ENCODE measurements at places on chromosomes 12 and 14. TPM values are rescaled to one million over a fixed set of nuclear protein-coding genes. Genes with fewer than 3 reads are reported as not detected.

DNA sequence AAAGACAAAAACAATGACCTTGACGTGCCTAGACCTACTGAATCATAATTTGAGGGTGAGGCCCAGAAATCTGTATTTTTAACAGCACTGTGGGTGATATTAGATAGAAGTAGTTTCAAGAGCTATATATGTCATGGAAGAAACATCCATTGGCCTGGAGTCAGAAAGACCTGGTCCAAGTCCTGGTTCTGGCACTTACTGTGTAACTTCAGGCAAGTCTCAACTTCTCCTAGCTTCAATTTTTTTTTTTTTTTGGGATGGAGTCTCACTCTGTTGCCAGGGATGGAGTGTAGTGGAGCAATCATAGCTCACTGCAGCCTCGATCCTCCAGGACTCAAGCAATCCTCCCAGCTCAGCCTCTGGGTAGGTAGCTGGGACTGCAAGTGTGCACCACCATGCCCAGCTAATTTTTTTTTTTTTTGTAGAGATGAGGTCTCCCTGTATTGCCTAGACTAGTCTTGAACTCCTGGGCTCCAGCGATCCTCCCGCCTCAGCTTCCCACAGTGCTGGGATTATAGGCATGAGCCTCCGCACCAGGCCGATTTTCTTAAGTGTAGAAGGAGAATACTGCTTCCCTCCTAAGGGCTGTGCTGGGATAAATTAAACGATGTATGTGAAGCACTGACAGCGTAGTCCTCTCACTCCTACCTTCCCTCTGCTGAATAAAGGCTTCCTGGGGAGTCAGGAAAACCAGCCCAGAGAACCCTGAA lies 14.3 kb upstream of the GPX2 start:
- no peaks in the 10 kb centered on the region for H3K4me1 ChIP-seq
- no peak overlapping the region for H3K27ac ChIP-seq
- H3K4me3 ChIP-seq, result no peak overlapping the region
- DNase-seq, result no peak
- no peaks in the 10 kb centered on the region for H3K27me3 ChIP-seq

GRCh38 chr14:68282479-68283377 lies 463.1 kb downstream of the RAD51B start:
- H3K27me3 ChIP-seq, result no peaks in the 10 kb centered on the region
- H3K4me1 ChIP-seq, result peaks cover 14% of the 10 kb centered on the region
- peak overlapping the region; percentile 69 for H3K27ac ChIP-seq
- no peaks in the 10 kb centered on the region for H3K36me3 ChIP-seq
- no peak overlapping the region for H3K4me3 ChIP-seq

The TMEM229B gene
- 8.3 TPM for total RNA-seq

The PTCSC3 gene
- not detected for total RNA-seq

DNA sequence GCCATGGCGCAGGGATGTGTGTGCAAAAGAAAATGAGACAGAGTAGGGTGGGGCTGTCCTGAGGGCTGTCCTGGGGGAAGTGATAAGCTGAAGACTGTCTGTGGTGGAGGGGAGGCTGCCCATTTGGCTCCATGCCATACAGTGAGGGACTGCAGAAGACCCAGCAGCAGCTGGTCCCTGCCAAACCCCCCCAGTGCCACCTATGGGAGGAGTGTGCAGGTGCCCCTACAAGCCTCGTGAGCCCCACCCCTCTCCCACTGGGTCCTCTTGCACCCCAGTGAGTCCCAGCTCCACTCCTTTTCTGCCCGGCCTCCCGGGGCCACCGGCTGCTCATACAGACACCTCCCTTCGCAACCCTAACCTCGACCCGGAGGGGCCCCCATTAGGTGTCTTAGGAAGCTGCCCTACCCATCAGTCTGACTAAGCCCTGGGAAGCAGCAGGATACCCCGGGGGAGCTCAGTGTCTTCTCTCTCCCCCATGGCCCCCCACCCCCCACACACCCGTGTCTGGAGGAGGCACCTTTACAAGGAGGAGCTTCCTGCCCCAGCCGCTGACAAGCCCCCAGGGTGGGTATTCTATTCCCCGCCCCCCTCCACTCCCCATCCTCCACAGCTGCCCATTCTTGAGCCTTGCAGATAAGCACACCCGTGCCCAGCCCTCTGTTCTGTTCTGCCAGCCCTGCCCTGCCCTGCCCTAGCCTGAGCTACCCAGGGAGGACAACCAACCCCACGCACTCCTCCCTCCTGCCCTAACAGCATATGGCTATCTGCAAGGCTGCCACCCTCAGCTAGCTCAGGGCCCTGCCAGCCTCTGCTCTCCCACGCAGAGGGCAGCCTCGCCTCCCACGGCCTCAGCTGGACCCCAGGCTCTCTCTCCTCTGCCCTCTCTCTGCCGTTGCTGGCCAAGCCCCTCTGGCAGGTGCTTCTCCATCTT lies 41.9 kb downstream of the SLC6A12 start:
- H3K36me3 ChIP-seq, result no peaks in the 10 kb centered on the region
- H3K27me3 ChIP-seq, result no peaks in the 10 kb centered on the region
- H3K4me3 ChIP-seq, result no peak overlapping the region
- peaks cover 8% of the 10 kb centered on the region for H3K4me1 ChIP-seq
- H3K27ac ChIP-seq, result no peak overlapping the region

The ACTR6 gene
- 21.5 TPM for total RNA-seq

GRCh38 chr12:998020-998874 lies 7.2 kb downstream of the ERC1 start:
- H3K4me1 ChIP-seq, result no peaks in the 10 kb centered on the region
- no peaks in the 10 kb centered on the region for H3K27me3 ChIP-seq
- H3K4me3 ChIP-seq, result no peak overlapping the region
- no peak for DNase-seq

DNA sequence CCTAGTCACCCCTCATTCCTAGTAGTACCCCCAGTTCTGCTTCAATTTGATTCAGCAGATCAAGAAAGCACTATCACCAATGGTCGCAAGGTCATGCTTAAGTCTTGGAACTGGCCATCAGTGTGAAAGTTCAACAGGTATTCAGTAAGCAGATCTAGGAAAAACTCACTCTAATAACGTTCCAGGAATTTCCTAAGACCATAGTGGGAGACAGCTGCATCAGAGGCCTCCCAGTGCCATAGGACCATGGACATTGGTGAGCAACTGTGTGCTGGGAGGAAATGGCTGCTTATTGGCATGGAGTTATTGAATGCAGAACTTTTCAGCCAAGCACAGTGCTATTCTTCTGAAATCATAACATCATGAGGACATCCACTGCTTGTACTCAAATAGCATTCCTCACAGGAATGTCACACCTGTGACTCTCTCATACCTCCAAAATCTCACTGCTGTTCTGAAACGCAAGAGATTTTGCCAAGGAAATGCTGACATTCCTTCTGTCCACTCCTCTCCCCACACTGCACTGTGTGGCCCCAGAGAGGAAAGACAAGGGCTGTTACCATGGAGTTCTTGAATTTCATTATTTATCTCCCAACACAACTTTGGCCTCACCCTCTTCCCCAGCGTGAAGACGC lies 30.9 kb upstream of the MDM2 start:
- DNase-seq, result no peak
- H3K27ac ChIP-seq, result no peak overlapping the region
- no peaks in the 10 kb centered on the region for H3K36me3 ChIP-seq
- no peak overlapping the region for H3K4me3 ChIP-seq
- H3K27me3 ChIP-seq, result no peaks in the 10 kb centered on the region

The TC2N gene
- 35.2 TPM for total RNA-seq

DNA sequence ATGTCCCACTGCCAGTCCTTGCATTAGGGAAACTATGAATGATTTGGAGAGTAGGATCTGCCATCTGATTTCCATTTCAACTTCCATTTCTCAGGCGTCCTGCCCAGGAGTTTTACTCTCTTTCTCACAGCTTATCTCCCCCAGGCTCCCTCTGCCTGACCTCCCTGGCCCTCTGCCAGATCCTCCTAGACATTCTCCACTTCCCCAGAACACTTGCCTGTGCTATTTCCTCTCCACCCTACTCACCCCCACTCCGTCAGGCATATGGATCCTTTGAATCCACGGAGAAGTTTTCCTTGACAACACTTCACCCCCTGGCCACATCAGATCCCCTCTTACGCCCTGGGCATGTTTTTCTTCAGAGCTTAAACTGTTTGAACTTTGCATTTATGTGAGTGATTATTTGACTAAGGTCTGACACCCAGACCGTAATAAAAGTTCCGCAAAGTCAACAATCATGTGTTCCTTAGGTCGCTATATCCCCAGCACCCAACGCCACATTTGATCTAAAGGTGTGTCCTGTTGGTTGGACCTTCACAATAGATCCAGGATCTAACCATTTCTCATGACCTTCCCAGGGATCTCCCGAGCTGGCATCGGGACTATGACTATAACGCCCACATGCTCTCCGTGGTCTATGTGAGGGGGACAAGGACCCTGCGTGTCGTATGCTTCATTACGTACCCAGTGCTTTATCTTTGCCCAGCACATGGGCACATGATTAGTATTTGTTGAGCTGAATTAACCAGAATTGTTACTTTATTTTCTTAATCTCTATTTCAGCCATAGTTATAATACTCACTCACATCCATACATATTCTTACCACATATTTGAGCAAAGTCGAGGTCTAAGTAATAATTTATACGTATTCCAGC lies 255.8 kb upstream of the FOXN3 start:
- H3K27me3 ChIP-seq, result no peaks in the 10 kb centered on the region
- DNase-seq, result peak; percentile 71
- H3K27ac ChIP-seq, result peak overlapping the region; percentile 82
- no peak overlapping the region for H3K4me3 ChIP-seq
- no peaks in the 10 kb centered on the region for H3K36me3 ChIP-seq

The LUM gene
- total RNA-seq, result 65.2 TPM

DNA sequence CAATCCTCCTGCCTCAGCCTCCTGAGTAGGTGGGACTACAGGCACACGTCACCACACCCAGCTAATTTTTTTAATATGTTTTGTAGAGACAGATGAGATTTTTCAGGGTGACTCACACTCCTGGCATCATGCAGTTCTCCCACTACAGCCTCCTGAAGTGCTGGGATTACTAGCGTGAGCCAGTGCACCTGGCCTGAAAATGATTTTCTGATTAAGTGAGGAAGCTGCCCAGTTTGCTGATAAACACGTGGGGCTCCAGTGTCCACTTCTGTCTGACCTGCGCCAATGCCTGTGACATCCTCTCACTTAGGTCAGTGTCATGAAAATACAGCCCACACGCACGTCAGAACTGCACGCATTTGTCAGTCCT lies 37.0 kb upstream of the SFSWAP start:
- H3K27me3 ChIP-seq, result no peaks in the 10 kb centered on the region
- peak; percentile 27 for DNase-seq
- H3K4me3 ChIP-seq, result no peak overlapping the region
- H3K27ac ChIP-seq, result no peak overlapping the region

GRCh38 chr12:1883513-1883912 lies 34.9 kb downstream of the CACNA2D4 start:
- H3K27ac ChIP-seq, result no peak overlapping the region
- no peaks in the 10 kb centered on the region for H3K36me3 ChIP-seq
- no peaks in the 10 kb centered on the region for H3K4me1 ChIP-seq
- no peak for DNase-seq
- no peak overlapping the region for H3K4me3 ChIP-seq

DNA sequence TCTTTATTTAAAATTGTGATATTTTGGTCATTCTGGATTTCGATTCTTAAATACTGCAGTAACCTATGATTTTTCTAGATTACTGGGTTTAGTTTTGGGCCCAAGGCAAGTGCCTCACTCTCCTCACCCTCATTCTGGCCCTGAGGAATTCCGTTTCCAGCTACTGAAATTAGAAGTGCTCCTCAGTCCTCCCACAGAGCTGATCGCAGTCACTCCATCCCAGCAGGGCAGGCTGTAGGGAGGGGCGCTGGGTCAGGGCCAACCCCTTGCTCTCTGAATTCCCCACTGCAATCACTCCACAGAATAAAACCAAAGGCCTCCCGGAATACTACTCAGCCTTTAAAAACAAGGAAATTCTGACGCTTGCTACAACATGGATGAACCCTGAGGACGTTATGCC lies 66.5 kb upstream of the DIO3 start:
- no peaks in the 10 kb centered on the region for H3K4me1 ChIP-seq
- H3K27me3 ChIP-seq, result no peaks in the 10 kb centered on the region
- H3K36me3 ChIP-seq, result no peaks in the 10 kb centered on the region

DNA sequence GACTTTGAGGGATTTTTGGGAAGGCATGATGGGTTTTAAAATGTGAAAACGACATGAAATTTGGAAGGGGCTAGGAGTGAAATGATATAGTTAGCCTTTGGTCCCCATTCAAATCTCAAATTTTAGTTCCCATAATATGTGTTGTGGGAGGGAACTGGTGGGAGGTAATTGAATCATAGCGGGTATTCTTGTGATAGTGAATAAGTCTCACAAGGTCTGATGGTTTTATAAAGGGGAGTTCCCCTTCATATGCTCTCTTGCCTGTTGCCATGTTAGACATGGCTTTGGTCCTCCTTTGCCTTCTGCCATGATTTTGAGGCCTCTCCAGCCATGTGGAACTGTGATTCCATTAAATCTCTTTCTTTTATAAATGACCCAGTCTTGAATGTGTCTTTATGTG lies 72.8 kb downstream of the SLC16A7 start:
- no peak overlapping the region for H3K4me3 ChIP-seq
- no peaks in the 10 kb centered on the region for H3K27me3 ChIP-seq
- no peaks in the 10 kb centered on the region for H3K36me3 ChIP-seq
- H3K4me1 ChIP-seq, result no peaks in the 10 kb centered on the region
- no peak for DNase-seq
- no peak overlapping the region for H3K27ac ChIP-seq

DNA sequence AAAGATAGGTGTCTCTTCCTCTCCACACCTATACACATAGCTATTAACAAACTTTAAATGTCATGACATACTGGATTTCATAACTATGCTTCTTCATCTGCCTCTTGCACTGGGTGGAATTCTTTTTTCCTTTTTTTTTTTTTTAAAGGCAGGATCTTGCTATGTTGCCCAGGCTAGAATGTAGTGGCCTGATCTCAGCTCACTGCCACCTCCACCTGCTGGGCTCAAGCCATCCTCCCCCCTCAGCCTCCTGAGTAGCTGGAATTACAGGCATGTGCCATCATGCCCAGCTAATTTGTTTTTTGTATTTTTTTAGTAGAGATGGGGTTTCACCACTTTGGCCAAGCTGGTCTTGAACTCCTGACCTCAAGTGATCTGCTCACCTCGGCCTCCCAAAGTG lies 4.8 kb downstream of the MRPL51 start:
- H3K4me1 ChIP-seq, result no peaks in the 10 kb centered on the region
- no peak overlapping the region for H3K27ac ChIP-seq
- no peaks in the 10 kb centered on the region for H3K27me3 ChIP-seq
- no peak for DNase-seq
- no peaks in the 10 kb centered on the region for H3K36me3 ChIP-seq

The KCNMB4 gene
- total RNA-seq, result 1.0 TPM

The PHETA1 gene
- total RNA-seq, result 64.6 TPM

The AVPR1A gene
- total RNA-seq, result not detected

- no peaks in the 10 kb centered on the region for H3K36me3 ChIP-seq
- DNase-seq, result no peak
- H3K4me1 ChIP-seq, result no peaks in the 10 kb centered on the region
- H3K4me3 ChIP-seq, result no peak overlapping the region
- no peak overlapping the region for H3K27ac ChIP-seq
Measured at GRCh38 chr12:84789184-84789583, 123.4 kb downstream of the SLC6A15 start.

- H3K4me3 ChIP-seq, result no peak overlapping the region
- DNase-seq, result no peak
- no peak overlapping the region for H3K27ac ChIP-seq
- H3K27me3 ChIP-seq, result no peaks in the 10 kb centered on the region
- no peaks in the 10 kb centered on the region for H3K4me1 ChIP-seq
Measured at GRCh38 chr14:49212721-49213120, 373.5 kb downstream of the RPS29 start.

The ARMH4 gene
- 3.2 TPM for total RNA-seq

The JDP2 gene
- total RNA-seq, result 111 TPM

GRCh38 chr12:14279845-14280244 lies 85.6 kb upstream of the ATF7IP start:
- no peak overlapping the region for H3K4me3 ChIP-seq
- no peak for DNase-seq
- H3K27ac ChIP-seq, result no peak overlapping the region

All from Peyer's patch (tissue), 4 donors.